ENCODE measurements at places on chromosomes 6 and 20.

GRCh38 chr20:36957875-36958667, 6.6 kb upstream of the SAMHD1 start:
- DNase-seq = no peak

GRCh38 chr6:42418724-42419123, 33.0 kb downstream of the TRERF1 start:
- no peak for DNase-seq

DNA sequence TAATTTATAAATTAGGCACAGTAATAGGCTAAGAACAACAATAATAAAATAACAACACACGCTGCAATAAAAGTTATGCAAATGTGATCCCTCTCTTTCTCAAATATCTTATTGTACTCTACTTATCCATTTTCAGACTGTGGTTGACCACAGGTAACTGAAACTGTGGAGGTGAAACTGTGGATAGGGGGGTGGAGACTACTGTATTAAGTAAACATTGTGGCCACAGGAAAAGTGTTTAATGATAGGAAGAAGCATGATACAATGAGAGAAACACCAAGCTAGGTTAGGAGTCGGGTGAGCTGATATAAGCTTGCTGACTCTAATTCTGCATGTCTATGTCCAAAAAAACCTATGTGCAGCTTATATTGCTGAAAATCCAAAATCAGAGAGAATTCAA, 23.0 kb downstream of the NHLRC1 start:
- no peak for DNase-seq

GRCh38 chr6:74319292-74319691, 623.3 kb downstream of the CD109 start:
- no peak for DNase-seq

DNA sequence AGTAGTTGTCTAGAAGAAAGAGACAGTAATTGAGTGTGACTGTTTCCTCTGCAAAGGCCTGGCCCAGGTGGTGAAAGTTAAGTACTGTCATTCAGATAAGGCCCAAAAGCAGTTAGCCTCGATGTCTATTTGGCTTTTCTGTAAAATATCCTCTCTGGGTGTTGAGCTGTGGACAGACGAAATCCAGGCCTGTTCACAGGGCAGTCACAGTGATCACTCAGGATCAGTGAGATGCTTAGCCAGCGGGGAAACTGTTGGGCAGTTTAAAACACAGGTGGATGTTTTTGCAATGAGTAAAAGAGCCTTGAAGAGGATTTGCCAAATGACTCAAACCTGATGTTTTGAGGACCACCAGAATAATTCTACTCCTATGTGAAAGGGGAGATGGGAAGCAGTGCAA, 22.0 kb upstream of the PRDM1 start:
- peak; percentile 63 for DNase-seq

- DNase-seq = no peak
These were observed 110.5 kb downstream of the KIF16B start for GRCh38 chr20:16462711-16463110.

GRCh38 chr6:33029328-33030184, 20.2 kb upstream of the HLA-DOA start:
- peak; percentile 17 for DNase-seq

- no peak for DNase-seq
These were observed 159.8 kb downstream of the PLCB1 start for GRCh38 chr20:8291873-8292272.

GRCh38 chr20:56957737-56958553, 308.5 kb downstream of the BMP7 start:
- DNase-seq = no peak

All from ELR (cell line).